ENCODE measurements at places on chromosomes 7 and 10.
A peak's percentile ranks its signal among the peaks of the same experiment; 100 is the strongest.

DNA sequence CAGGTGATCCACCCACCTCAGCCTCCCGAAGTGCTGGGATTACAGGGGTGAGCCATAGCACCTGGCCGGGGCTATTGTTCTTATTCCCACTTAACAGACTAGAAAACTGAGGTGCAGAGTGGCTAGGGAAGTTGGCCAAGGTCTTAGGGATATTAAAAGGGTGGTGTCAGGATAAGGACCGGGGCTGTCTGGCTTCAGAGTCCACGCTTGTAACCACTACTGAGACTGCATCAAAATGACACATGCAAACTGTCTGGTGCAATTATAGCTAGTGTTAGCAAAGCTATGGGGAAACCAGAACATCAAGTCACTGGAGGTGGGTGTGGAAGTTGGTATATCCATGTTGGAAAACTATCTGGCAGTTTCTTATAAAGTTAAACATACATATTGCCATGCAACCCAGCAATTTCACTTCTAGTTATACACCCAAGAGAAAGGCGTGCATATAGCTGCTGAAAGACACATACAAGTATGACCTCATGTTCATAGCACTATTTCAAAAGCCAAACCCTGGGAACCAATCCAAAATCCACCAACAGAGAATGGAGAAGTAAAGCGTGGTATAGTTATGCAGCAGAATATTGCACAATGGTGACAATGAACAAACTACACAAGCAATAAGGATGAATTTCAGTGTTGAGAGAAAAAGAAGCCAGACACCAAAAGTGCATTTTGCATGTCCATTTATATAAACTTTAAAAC, 33.9 kb upstream of the EEPD1 start:
- DNase-seq: no peak

GRCh38 chr7:138449580-138449979, 10.5 kb upstream of the TRIM24 start:
- DNase-seq: no peak

DNA sequence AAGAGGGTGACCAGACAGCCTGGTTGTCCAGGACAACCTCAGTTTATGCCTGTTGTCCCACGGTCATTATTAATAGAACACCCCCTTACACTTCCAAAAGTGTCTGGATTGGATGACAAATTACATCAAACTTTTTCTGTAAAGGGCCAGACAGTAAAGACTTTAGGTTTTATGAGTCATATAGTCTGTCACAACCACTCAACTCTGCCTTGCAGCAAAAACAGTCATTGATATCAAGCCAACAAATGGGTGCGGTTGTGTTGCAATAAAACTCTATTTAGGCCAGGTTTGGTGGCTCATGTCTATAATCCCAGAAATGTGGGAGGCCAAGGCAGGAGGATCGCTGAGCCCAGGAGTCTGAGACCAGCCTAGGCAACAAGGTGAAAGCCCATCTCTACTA, 66.7 kb upstream of the ATP6V0A4 start:
- no peak for DNase-seq

DNA sequence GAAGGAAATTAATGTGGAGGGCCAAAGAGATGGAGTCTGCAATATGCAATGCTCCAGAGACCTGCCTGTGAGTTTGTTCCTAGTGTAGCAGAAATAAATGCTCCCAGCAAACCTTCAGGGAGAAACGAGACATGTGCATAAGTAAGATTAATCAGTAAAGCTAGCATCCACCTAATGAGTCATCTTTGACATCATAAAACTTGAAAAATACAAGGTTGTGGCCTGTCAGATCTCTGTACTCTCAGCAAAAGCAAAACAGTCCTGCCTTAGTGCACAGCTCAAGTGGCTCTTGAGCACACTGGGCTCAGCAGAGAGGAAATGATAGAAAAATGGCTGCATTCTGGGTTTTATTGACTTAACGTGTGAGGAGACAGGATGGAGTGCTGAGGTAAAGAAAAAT, 32.5 kb upstream of the ERCC6 start:
- no peak for DNase-seq

DNA sequence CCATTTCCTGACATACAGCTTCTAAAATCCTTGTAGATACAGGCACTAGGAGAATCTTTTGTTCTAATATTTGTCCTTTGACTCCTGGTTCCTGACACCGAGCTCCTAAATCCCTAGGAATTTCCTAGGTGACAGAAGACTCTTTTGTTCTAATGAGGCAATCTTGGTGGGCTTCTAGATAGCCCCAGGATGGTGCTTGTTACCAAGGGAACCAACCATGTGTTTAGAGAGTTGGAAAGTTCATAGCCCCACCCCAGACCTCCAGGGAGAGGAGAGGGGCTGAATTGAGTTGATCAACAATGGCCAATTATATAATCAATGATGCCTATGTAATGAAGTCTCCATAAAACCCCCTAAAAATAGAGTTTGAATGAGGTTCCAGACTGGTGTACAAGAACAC, 145.1 kb downstream of the JMJD1C start:
- DNase-seq: no peak

GRCh38 chr7:139490130-139490529, 6.7 kb upstream of the KLRG2 start:
- no peak for DNase-seq

GRCh38 chr10:127527891-127528290, 21.2 kb upstream of the NPS start:
- no peak for DNase-seq

DNA sequence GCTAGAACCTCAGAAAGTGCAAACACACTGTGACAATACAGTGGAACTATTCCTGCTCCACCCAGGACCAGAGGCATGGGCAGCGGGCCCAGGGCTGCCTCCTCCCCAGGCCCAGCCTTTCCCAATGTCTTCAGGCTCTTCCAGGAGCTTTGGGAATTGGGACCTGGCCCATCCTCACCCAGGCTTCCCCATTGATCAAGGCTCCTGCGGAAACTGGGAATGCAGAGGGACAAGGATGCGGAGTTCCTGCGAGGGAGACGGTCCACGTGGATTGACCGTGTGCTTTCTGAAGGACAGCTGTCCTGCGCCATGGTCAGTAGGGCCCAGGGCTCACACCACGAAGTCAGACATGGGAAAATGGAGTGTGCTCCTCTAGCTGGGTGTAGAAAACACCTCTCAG, 56.6 kb downstream of the CSGALNACT2 start:
- no peak for DNase-seq

GRCh38 chr10:13659887-13660550, 73.3 kb downstream of the PRPF18 start:
- no peak for DNase-seq

DNA sequence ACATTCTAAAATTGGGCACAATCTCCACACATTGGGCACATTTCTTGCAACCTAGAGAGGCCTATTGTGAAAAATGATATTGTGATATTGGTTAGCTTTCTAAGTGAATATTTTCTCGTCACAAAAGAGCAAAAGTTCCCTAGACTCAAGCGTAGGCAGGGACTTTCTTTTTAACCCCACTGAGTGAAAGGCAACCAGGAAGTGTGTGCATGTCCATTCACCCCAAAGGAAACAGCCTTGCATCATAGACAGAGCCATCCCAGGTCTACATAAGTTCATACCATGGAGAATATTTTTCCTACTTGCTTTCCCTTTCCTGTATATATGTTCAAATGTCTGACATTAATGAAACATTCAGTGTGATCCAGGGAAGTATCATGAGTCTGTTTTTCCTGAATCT, 84.2 kb upstream of the AGBL3 start:
- DNase-seq: no peak

GRCh38 chr7:105655067-105655466, 73.8 kb upstream of the EFCAB10 start:
- no peak for DNase-seq

DNA sequence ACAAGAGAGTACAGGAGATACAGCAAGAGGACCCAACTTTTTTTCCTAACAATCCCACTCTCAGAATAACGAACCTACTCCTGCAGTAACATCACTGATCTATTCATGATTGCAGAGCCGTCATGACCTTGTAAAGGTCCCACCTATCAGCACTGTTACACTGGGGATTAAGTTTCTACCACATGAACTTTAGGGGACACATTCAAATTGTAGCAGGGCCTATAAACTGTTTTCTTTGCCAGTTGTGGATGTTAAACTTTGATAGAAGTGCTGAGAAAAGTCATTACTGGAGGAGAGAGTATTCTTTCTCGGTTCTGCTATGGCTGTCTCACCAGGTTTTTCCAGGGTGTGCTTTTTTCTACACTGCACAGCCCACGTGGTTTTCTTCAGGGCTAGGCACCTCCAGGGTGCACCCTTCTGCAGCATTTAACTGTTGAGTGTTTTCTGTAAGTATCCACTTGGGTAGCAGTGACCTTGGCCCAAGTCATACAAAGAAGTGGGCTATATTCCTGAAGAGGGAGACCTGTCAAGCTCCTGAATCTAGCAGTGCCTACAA, 131.6 kb upstream of the AHR start:
- no peak for DNase-seq

GRCh38 chr10:84108797-84109196, 30.5 kb upstream of the GHITM start:
- no peak for DNase-seq

- no peak for DNase-seq
These were observed 26.9 kb upstream of the OR9A4 start for GRCh38 chr7:141889321-141889720.

DNA sequence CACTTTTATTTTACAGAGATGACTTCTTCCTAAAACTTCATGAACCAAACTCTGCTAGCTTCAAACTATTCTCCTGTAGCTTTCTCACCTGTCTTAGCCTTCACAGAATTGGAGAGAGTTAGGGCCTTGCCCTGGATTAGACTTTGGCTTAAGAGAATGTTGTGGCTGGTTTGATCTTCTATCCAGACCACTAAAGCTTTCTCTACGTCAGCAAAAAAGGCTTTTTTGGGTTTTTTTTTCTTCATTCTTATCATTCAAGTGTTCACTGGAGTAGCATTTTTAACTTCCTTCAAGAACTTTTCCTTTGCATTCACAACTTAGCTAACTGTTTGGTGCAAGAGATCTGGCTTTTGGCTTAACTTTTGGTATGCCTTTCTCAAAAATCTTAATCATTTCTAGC, 19.3 kb upstream of the CCDC172 start:
- no peak for DNase-seq

DNA sequence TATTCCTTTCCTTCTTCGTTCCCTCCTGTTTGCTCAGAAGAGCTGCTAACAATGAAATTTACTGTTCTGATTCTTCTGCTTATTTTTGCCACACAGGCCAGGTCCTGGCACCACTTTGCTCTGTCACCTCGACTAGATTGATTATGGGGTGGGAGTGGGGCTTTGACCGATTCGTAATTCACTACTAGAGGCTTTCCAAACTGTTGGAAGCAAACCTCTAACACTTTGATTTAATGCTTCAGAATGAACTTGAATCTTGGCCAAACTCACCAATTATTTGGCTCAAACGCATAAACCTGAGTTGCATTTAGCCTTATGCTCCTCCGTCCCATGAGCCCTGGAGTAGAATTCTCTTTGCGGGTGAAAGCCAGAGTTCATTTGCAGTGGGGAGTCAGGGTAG, 476.2 kb upstream of the FZD8 start:
- no peak for DNase-seq

- DNase-seq: peak; percentile 62
These were observed 9.5 kb upstream of the IDI2 start for GRCh38 chr10:1035201-1035600.

- no peak for DNase-seq
These were observed 29.6 kb downstream of the FZD1 start for GRCh38 chr7:91293840-91294239.

- DNase-seq: peak; percentile 61
These were observed at the start of gene INTS15 for GRCh38 chr7:6589829-6590644. TSS of gene INTS15 (plus strand) at chr7:6590021. CDS start at chr7:6590284, 263 bp downstream.

DNA sequence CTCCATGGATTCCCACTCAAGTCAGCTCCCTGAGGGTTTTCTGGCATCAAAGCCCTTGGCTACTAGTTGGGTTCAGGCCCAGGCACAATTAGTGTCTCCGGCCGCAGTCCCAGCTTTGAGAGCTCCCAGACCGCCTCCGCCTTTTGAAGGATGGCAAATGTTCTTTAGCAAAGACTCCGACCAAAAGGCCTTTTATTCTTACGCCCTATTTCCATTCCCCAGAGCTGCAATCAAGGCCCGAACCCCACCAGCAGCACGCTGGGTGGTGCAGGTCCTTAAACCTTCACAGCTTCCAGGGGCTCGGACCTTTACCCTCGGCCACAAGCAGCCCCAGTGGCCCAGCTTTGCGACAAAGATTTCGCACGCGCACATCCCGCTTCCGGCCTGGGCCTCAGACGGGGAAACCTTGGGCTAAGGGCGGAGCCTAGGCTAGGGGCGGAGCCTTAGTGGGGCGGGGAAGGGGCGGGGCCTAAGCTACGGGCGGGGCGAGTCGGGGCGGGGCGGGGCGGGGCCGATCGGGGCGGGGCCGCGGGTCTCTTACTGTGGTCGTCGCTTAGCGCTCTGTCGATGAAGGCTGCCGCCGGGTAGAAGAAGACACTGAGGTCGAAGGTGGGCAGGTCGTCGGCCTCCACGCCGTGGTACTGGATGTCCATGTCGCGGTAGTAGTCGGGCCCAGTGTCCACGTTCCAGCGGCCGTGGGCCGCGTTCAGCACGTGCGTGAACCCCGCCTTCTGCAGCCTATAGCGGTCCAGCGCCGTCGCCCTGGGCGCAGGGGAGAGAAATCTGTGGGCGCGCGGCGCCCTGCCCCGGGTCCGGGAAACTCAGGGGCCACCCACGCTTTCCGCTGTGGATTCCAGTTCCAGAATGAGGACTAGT, 68.0 kb upstream of the SAMD8 start:
- no peak for DNase-seq

DNA sequence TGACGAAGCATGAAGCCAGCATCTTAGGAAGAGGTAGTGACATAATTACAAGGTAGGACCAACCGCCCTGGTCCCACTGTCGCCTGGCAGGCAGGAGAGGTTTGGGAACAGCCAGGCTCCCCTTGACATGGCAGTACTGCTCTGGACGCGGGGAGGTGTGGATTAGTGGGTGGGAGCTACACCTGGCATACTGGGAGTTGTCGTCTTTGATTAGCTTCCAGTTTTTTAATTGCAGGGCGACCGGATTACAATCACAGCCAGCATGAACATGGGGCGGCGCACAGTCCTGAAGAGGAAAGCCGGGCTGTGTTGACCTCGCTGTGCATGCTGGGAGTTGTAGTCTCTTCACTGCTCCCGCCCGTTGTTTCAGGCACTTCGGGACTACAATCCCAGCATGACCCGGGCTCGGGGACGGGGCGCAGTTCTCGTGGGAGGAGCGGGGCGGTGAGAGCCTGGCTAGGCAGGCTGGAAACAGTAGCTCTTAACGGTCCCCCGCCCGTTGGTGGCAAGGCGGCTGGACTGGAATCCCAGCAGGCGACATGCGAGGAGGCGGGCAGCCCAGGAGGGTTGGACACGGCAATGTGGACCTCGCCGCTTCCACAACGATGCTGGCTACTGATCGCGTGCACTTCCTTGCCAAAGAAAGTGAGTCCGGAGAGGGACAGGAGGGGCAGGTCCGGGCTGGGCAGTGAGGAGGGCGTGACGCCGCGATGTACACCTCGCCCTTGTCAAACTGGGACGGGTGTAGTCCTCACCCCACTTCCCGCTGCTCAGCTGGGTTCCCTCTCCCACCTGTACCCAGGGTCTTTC, 98.0 kb upstream of the ZNF722 start:
- DNase-seq: peak; percentile 92

GRCh38 chr10:59536167-59537014, 173.3 kb downstream of the SLC16A9 start:
- DNase-seq: no peak

All from C1 segment of cervical spinal cord (tissue), 14 donors.